ENCODE measurements at places on chromosomes 1 and 21.

GRCh38 chr1:156858959-156859522, at the start of gene INSRR:
Gene INSRR (minus strand): TSS chr1:156859117. CDS start chr1:156858621, 496 bp downstream.
- DNase-seq, result peak; percentile 51

DNA sequence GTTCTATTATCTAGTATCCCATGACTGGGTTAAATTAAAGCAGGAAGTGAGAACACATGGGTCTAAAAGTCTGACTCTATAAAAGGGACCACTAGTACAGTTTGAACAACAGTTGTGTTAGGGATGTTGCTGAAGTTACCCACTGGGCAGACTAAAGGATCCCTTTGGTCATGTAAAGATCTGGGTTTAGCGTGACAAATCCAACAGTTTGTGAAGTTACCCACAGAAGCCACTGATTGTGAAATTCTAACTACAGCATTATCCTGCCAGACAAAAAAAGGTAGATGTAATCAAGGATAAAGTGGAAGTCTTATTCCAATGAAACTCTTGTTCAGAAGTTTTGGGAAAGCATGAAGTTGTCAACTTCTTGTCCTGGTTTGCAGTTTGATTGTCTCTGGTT, 5.7 kb downstream of the QSOX1 start:
- no peak for DNase-seq

GRCh38 chr21:25790122-25790877, 55.5 kb downstream of the GABPA start:
- peak; percentile 12 for DNase-seq

GRCh38 chr1:25694167-25695007, 77.8 kb downstream of the MAN1C1 start:
- DNase-seq, result no peak

DNA sequence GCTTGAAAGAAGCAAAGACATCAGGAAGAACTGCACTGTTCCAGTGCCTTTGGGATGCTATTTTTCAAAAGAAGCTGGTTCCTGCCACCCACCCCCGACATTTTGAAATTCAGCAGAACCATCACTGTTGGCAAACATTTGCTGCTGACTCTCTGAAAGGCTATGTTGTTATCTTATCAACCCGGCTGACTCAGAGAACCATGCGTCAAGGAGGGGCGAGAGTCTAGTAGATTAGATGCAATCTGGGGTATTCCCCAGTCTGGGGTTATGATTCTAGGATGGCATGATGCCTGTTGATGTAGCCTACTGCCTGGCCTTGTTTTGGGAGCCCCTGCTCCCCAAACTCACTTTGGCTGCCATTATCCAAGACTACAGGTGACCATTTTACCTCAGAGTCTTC, 267.8 kb upstream of the RUNX1 start:
- no peak for DNase-seq

GRCh38 chr21:43716376-43717165, 2.4 kb upstream of the PDXK start:
- DNase-seq, result no peak

- no peak for DNase-seq
Measured at GRCh38 chr1:150093805-150094204, 26.2 kb downstream of the VPS45 start.

- no peak for DNase-seq
Measured at GRCh38 chr21:15278279-15278678, 213.5 kb upstream of the NRIP1 start.

DNA sequence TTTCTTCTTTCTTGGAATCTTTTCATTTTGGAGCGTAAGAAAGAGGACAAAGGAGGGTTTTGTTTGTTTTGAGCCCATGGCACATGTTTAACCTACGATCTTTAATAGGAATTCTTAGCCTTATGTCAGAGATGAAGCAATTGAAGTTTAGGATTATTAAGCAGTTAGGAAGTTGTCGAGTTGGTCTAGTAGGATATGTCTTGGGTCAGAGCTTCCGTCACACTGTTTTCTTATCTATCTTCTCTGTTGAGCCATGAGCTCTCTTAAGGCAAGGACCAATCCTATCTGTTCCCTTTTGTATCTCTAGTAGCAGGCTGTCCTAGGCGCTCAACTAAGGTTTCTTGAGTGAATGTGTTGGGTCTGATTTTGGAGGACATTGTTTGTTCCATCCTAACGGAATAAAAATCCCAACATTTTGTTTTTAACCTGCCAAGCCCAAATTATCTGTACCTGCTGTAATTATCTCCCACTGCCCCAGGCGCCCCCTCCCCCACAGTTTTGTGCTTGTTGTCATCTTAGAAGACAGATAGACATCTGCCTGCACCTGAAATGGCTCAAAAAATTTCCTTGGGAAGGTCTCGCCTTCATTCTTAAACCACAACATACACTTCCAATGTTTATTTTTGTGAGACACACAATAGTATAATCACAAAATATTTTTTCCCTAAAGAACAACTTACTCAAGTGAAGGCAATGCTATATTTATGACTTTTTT, 95.3 kb upstream of the GADD45A start:
- DNase-seq, result no peak

DNA sequence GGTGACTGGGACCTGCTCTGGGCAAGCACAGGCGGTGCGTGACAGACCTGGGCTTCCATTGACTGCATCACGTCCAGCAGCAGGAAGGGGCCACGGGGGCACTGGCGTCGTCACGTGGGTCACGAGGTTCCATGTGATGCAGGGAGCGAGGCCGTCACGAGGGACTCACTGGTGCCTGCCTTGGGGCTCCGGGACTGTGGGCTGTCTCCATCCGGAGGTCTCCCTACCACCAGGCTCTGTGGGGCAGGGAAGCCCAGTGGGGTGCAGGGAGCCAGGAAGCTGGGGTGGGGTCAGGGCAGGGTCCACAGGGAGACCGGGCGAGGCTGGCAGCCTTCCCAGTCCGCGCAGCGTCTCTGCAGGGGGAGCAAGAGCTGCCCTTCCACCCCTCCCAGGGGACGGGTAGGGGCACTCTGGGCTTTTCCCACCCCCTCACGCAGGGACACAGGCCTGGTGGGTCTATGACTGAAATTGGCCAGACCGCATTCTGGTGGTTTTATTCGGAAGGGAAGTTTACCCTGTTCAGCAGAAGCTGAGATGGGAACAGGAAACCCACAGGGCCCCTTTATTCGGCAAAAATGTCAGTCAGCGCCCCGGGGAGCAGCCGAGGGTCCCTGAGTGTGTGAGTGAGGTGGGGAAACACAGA, 416 bp upstream of the TNFRSF14 start:
- no peak for DNase-seq

GRCh38 chr1:5774019-5774418, 218.2 kb downstream of the NPHP4 start:
- DNase-seq, result no peak

DNA sequence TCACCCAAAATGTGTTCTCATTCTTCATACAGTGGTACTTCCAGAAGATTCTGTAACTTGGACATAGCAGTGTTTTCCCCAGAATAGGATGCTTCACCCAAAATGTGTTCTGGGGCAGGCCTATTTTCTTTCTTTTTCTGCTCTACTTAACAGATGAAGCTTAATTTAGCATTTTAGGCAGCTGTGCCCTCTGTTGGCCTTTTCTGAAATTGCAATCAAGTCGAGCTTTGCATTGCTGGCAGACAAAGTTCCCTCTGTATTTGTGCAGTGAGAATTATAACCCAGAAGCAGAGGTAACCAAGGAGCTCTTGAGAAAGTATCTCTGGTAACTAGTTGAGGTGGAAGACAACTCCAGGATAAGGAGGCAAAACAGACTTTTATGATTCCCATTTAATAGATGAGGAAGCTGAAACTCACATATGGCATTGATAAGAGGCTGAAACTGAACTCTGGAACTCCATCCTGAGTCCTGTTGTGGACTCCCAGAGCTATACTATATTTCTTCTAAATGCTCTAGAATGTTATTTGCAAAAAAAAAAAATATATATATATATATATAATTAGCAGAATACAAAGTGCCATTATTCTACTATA, 50.3 kb upstream of the L1TD1 start:
- DNase-seq, result peak; percentile 33

GRCh38 chr1:19400192-19400611, 85.1 kb downstream of the CAPZB start:
- DNase-seq, result no peak

DNA sequence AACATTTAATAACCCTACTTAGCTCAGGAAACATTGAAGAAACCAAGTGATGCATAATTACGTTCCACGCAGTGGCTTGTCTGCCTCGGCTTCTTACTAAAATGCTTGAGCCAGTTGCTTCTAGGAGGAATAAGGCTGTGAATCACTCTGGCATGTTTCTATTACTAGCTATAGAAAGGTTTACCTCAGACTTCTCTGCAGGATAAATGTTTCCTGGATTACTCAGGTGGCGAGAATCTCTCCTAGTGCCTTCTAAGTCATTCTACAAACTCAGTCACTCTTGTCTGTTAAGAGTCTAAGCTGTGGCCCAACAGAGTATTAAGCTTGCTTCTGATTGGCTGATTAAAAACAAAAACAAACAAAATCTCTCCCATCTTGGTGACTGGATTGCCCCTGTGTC, 92.0 kb upstream of the RALGPS2 start:
- DNase-seq, result no peak

DNA sequence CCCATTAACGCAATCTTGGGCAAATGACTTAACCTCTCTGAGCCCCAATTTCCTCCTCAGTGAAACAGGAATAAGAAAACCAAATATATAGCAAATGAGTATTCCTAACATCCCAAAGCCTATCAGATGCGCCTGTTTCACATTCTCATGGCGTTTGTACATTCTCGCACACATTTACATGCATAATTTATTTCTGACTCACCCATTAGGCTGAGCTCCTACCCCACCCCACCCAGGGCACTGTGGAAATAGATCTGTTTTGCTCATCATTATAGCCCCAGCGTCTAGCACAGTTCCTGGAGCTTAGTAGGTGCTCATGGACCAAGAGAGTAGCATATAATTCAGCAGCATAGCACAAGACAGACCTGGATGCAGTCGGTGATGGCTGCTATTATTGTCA, 146.1 kb upstream of the VANGL1 start:
- DNase-seq, result no peak

- DNase-seq, result no peak
Measured at GRCh38 chr21:38258521-38259485, 2.0 kb downstream of the KCNJ15 start.

DNA sequence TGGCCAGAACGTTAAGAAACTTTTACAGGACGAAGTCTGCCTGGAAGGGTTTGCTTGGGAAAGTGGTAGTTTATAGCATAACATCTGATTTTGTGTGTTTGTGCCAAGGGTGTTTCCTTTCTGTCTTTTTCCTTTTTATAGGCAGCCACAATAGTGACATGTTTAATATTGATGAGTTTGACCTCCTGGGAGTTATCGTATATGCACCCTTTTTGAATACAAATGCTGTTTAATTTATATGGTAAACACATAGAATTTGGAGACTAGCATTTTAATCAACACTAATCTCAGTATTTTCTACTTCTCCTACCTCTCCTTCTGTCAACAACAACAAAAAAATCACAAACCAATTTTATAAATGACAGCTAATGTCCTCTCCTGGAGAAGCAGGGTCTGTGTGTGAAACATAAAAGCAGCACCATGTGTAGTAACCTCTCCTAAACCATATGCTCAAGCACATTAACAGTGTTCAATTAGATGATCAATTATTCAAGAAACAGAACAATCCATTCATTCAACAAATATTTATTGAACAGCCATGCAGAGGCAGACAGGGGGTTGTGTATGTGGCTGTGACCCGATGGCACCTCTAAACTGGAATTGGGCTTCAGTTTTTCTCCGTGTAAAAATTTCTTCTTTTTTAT, 604 bp upstream of the FMN2 start:
- DNase-seq, result no peak

DNA sequence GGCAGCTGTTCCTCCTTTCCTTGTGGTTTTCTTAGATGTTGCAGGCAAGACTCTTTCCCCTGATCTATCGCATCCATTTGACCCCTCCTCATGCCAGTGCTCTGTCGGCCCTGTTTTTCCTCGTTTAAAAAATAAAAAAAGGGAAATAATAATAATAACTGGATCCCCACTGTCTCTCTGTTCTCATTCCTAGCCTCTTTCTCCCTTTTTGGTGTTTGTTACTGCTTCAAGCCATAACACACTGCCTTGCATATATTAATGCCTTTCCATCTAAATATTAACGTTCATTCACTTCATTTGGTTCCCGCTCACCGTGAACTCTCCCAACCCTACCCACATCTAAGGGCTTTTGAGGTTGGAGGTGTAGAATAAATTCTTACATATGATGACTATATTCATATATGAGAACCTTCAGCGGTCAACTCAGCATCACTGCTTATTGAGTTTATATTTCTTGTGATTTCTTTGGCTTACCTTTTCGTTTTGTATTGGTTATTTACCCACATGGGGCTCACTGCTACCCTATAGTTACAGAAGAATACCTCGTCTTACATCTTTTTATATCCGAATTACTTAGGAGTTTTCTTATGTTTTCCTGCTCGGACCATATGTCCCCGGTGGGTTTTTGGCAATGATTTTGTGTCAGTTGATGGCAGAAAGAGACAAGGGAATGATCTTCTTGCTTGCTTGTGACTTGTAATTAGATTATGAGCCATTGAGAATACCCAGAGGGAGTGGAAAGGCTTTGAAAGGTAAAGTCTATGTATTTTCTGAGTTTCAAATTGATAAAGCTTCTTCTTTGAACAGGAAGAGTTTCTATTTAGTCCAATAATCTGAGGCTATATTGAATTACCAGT, 805 bp downstream of the ATG4C start:
- peak; percentile 16 for DNase-seq

- no peak for DNase-seq
Measured at GRCh38 chr1:117260761-117261423, 50.2 kb upstream of the VTCN1 start.

DNA sequence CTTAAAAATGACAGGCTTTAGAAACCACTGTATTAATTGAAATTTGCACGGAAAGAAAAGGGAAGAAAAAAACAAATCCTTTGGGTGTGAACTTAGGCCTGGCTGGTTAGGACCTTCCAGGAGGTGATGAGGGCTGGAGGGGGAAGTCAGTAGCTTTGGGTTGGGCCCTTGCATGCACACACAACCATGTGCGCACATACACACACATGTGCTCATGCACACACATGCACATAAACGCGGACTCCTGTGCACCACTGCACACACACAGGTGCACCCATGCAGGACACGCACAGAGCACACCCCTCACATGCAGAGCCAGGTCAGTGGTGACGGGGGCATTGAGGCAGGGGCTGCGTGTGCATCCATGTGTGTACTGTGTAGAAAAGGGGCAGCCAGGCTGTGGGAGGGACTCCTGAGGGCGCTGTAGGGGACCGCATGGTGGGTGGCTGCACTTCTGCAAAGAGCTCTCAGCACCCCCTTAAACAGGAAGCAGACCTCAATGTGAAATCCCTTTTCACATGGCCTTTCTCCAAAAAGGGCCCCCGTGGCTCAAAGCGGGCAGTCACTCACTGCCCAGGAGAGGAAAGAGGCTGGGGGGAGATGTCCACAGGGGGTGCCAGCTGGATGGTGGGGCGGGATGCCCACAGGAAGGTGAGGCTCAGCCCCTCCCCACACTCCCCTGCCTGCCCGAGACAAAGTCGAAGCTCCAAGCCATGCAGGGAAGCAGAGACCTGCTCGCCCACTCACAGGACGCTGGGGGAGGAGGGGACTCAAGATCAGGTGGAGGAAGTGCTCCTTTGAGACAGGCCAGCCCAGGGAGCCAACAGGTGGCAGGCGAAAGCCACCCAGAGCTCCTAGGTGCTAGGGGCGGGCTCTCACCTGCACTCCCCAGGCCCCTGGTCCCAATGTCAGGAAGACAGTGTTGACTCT, 95.2 kb downstream of the ITPKB start:
- no peak for DNase-seq

Data from HuH-7 (cell line).